Activated T-cell treated with anti-CD3 and anti-CD28 coated beads for 48 hours (primary cell): ENCODE measurements at places on chromosomes 5 and 9.
A peak's percentile ranks its signal among the peaks of the same experiment; 100 is the strongest.

GRCh38 chr5:171806976-171807747 is 21.5 kb downstream of the SMIM23 start:
- peak; percentile 3 for DNase-seq

DNA sequence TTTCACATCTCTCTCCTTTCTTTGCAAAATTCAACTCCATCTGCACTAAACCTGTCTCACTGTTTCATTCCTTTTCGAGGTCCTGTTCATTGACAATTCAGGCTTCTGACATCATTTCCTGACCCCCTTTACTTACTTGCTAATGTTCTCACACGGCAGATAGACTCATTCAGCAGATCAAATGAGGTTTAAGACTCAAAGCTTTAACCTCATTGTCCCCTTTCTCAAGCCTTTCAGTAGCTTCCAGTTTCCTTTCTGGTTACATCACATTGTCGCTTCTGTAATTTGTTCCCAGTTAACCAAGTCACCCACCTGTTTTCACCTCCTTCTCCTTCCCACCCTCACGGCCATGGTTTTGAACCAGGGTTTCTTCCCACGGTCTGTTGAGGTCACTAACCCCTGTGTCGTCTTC is 143.4 kb upstream of the OTULINL start:
- no peak for DNase-seq

DNA sequence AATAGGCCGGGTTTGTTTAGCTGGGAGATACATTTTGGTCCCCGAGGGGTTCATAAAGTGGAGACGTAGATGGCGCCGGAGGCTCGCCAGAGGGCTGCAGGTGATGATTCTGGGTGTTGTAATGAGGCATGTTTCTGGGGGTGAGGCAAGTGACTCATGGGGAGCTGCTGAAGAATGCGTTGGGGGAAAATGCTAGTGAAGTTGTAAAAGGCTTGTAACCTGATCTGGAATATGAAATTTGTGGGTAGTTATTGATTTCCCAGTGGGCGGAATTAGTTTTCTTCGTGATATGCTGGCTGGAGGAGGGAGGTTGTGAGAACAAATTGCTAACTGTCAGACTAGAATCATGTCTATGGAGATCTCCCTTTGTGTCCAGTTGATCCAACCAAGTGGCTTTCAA is 158.3 kb downstream of the DOCK2 start:
- no peak for DNase-seq

DNA sequence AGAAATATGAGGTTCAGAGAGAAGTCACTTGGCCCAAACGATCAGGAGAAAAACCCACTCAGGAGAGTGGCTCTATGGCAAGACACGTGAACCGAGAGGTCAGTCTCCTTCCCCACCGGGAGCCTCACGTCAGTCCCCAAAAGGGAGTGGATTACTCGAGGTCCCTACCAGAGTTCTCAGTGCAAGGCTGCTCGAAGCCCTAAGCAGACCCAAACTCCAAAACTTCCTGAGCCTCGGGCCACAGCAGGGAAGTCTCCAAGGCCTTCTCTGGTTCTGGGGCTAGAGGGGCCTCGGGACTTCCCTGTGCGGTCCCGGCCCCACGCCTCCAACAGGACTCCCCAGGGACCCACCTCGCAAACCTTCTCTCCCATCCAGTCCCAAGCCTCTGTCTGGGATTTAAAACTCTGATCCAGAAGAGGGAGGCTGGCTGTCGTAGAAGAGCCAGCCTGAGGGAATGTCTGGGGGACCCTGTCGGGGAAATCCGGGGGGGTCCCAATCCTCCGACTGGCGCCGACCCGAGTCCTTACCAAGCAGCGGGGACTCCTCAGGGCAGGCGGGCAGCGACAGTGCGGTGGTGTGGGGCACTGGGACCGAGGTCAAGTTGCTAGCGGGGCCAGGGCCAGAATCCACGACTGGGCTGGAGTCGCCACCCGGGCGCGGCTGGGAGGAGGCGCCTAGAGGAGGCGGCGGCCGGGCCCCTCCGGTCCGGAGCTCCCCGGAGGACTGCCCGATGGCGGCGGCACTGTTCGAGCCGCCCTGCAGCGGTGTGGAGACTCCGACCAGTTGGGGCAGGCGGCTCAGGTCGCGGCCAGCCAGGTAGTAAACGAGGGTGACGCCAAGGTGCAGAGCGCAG is 679 bp downstream of the B4GALT1 start:
- no peak for DNase-seq

DNA sequence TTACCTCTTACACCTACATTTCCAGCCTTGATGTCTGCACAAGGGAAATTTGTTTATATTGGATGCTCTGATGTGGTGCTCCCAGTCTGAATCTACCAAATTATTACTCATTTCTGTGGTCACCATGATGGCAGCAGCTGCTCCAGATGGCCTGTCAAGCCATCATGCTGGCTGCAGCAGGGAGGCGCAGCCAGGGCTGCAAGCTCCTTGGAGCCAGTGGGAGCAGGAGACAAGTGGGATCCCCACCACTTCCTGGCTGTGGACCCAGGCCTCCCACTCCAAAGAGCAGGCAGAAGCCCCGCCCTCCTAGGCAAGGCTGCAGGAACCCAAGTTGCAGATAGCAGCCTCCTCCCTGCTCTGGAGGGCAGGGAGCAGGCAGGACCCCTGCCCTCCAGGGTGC is 241.1 kb upstream of the ATP10B start:
- no peak for DNase-seq

DNA sequence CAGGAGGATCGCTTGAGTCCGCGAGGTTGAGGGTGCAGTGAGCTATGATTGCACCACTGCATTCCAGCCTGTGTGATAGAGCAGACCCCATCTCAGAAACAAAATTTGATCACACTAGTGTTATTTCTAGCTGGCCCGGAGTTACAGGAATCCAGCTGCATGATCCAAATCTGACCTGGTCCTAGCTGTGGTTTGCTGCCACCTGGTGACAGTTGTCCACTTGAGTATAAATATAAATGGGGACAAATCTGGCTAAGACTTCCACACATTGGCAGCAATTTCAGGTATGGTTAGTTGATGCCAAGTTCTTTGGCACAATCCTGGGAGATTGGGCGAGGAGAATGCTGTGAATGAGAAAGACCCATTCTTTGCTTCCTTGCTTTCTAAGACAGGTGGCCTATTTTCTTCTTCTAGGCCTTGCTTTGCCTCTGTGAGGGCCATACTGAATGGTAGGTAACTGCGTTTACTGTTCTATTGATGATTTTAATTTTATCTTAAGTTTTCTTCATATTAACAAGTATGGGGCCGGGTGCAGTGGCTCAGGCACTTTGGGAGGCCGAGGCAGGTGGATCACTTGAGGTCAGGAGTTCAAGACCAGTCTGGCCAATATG is 35.4 kb downstream of the UBE2R2 start:
- no peak for DNase-seq

GRCh38 chr5:93887678-93888077 is 146.3 kb upstream of the POU5F2 start:
- no peak for DNase-seq

- no peak for DNase-seq
Measured at GRCh38 chr5:81409896-81410295, 16.0 kb upstream of the ACOT12 start.

DNA sequence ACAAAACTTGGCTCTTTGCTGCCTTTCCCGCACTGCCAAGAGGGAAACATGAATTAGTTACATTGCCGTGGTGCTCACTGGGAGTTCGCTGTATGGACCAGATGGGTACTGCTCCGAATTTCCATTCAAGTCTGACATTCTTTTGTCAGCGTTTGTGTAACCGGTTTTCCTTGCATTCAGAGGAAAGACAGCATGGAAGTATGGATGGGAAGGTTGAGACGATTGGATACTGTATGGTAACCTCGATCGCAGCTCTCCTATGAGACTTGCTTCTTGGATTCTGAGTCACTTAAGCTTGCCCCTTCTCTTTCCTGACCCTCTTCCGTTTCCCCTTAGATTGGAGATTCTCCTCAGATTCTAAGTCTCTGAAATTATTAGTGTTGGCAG is 625 bp upstream of the UBLCP1 start:
- DNase-seq = no peak

DNA sequence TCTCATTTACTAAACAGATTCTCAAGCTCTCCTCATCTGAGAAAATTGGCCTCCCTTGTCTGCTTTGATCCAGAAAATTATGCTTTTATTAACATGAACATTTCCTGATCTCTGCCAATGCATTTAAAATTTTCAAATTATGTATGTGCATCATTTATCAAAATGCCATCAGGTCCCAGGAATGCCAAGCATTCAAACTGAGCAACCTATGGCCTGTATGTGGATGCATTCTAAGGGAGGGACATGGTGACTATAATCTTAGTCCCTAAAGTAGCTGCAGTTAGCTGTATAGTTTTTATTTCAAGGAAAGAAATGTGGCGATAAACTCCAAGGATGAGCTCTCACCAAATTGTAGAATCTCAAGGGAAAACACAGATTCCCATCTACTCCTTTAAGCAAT is 9.7 kb upstream of the RORB start:
- no peak for DNase-seq

DNA sequence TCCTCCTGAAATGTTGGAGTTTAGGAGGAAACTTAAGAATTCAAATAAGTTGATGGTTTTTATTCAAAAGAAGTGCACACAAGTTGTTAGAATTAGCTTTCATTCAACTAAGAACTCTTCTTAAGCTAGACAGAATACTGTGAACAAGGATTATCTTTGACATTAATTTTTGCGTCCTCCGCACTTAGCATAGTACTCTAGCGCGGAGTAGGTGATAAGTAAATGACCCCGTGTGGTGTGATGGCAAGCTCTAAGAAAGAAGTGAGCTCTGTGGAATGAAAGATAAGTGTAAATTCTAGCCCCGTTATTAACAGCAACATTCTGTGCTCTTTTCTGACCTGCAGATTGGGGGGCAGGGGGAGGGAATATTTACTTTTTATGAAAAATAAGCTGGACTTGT is 1.0 kb downstream of the BRIX1 start:
- no peak for DNase-seq

DNA sequence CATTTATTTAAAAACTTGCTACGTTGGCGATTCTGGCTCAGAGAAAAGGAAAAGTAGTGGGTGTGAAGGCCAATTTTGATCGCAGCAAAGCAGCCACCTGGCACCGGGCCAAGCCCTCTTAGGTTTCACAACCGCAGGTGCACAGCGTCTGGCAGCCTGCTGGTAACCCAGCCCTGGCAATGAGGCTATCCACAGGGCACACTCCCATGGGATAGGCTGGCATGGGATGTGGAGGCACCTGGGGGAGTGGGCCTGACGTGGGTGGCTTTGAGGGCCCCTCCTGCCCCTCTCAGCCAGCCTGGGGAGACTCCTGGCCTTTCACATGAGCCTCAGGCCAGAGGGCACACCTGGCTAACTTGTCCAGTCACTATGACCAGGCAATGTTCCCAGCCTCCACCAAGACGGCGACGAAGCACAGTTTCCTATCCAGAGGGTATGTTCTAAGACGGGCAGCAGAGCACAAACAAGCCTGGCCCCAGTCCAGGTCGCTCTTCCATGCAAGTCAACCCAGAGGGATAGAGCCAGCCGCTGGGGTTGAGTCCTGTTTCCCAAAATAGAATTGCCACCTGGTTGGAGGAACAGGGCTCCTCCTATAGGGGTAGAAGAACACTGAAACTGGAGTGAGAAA is 19.0 kb downstream of the CMBL start:
- DNase-seq = no peak

DNA sequence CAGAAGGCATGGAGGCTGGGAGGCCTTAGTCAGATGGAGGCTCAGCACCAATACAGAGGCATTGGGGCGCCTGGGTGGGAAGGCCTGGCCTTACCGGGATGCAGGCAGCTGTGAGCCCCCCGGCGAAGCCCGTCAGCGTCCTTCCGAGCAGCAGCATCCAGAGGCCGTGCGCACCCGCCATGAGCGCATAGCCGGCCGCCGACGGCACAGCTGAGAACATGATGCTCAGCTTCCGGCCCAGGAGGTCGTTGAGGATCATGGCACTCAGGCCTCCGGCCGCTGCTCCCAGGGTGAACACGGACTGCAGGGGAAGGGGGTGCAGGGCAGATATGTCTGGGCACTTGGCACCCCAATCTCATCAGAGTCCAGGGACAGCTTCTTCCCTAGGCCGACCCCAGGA is 2.0 kb downstream of the SLC2A6 start:
- DNase-seq = no peak

DNA sequence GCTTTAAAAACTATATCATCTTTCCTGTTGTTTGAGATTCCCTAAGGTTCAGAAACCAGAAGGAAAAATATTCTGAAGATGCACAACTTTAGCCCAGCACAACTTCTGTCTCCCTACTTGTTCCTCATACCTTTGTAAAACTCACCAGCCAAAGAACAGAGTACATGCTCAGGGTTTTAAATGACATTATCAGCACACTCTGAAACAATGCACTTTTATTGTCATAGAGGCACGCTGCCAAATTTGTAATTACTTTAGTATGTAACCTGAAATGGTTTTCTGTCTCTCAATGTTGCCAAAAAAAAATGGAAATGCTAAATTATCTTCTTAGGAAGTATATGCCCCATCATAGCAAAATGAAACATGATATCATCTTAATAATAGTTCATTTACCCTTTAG is 383.6 kb upstream of the CDH6 start:
- no peak for DNase-seq

DNA sequence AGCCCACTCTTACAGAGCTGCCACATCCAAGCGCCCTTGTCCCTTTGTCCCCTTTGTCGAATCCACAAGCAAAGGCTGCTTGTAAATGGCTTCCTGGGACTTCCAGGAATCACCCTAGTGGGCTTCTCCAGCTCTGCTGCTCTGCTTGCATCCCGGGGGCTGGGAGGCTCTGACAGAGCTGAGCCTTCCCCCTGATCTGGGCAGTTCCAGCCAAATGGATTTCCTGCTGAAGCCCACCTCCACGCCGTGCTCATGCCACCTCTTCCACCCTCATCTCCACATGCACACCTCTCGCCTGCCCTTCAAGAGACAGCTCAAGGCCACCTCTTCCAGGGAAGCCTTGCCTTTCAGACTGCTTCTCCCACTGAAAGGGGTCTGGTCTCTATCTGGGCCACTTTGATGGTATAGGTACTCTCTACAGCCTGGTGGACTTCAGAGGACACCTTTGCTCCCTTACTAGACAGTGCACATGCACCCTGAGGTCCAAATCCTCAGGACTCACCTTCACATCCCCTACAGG is 106.2 kb downstream of the LHFPL2 start:
- DNase-seq = no peak

- no peak for DNase-seq
Measured at GRCh38 chr9:34123682-34124081, 2.8 kb downstream of the DCAF12 start.

GRCh38 chr5:141691286-141691866 is 9.3 kb upstream of the ARAP3 start:
- no peak for DNase-seq

- peak; percentile 29 for DNase-seq
Measured at GRCh38 chr9:69122082-69122548, 52.0 kb upstream of the TJP2 start.

DNA sequence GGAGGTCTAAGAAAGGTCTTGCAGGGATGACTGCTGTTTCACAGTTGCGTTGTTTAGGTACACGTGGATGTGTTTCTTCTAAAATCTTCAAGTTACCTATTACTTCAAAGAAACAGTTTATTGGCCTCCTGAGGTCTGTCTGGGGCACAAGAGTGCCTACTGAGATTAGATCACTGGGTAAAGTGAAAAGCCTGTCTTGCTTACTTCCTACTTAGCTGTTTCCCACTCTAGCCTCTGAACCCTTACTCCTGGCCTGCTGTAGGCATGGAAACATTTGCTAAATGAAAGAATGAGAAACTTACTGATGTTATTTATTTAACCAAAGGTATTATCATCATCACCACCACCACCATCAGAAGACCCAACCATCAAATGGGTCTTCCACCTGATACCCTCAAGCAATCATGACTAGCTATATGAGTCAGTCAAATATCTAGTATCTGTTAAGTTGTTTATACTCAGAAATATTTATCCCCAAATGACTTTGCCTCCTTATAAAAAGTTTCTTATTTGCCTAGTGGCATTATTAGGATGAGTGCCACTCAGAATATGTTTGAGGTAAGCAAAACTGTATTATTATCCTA is 92.5 kb downstream of the ELAVL2 start:
- DNase-seq = no peak

- no peak for DNase-seq
Measured at GRCh38 chr9:99628849-99629620, 192.7 kb upstream of the NR4A3 start.
